ENCODE measurements at places on chromosomes 3 and 15. TPM values are rescaled to one million over a fixed set of nuclear protein-coding genes. Genes with fewer than 3 reads are reported as not detected.

- no peak for DNase-seq
Measured at GRCh38 chr3:86708893-86709292, 282.1 kb downstream of the VGLL3 start.

DNA sequence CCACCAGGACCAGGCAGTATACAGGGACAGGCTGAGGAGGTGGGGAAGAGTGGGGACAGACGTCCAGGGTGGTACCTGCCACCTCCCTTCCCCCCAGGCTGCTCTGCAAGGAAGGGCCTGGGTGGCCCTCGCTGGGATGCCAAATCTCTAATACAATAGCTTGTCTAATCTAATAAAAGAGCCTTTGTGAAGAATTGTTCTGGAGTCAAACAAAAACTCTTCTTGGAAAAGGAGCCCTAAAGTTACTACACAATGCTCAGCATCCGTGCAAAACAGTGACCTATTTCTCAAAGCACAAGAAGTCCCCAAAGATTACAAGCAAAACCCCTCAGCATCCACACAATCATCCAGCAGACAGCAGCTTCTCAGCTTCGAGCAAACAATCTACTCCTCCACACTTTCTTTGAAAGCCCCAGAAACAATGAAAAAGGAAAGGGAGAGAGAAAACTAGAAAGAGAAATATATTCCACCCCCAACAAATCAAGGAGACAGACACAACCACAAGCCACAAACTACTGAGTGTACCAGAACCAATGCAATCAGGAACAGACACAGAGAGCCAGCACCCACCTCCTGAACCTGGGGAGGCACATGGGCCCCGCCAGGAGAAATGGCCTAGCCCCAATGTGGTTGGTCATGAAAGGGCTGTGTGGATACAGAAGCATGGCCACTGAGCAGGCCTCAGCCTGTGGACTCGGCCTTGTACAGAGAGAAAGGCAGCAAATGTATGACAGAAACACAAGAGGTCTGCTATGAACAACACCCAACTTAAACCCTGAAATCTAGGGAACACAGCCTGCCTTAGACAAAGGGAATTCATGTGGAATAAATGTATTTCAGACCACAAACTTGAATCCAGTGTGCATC, 177.1 kb upstream of the CHRNA7 start:
- no peak for DNase-seq

GRCh38 chr3:195319060-195319459, 48.1 kb upstream of the XXYLT1 start:
- no peak for DNase-seq

DNA sequence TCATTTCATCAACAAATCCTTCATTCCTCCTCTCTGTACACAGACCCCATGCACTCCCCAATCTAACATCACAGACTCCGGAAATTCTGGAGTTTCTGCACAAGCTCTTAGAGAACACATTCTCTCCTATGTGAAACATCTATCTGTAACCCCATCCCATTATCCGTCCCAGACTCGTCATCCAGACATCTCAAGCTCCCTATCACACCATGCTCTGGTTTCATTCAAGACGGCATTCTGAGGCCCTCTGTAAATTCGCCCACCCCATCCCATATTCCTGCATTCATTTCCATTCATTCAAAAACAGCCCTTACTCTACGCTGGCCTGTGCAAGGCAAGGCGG, 575 bp downstream of the LEO1 start:
- DNase-seq: no peak

DNA sequence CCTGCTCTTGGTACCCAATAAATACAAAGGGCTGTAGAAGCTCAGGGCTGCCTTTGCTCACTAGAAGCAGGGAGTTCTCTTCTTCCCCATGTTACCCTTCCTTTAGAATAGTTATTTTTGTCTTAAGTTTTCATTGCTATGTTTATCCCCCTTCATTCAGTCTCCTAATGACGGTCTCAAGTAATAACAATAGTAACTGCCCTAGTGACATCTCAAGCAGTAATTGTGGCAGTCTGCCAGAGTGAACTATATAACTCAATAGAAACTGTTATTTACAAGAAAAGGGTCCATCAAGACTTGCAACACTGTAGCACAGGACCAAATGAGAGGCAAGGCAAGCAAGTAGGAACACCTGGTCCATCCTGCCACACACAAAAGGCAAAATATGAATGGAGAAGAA, 32.5 kb upstream of the SIN3A start:
- no peak for DNase-seq

GRCh38 chr3:108131475-108132134, 40.8 kb upstream of the CD47 start:
- no peak for DNase-seq

GRCh38 chr3:135487261-135487660, 478.3 kb upstream of the PPP2R3A start:
- no peak for DNase-seq

DNA sequence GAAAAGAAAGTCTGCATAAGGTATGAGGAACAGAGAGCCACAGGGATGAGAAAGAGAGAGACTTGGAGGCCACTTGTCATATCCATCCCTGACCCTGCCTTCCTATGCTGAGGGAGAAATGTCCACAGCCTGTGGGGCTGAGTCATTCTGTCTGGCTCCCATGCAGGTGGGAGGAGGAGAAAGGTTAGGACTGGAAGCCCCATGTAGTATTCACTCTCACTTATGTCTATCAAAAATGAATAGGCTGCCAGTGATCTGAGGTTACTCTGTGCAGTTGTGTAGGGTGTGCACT, 71.3 kb downstream of the RAB11A start:
- no peak for DNase-seq

GRCh38 chr3:169886671-169887070, 16.9 kb upstream of the LRRC31 start:
- no peak for DNase-seq

GRCh38 chr3:49119439-49119838, 1.2 kb downstream of the USP19 start:
- DNase-seq: no peak

GRCh38 chr3:188396251-188396650, 242.3 kb downstream of the LPP start:
- no peak for DNase-seq

GRCh38 chr3:197495999-197496745, 59.6 kb downstream of the BDH1 start:
- no peak for DNase-seq

DNA sequence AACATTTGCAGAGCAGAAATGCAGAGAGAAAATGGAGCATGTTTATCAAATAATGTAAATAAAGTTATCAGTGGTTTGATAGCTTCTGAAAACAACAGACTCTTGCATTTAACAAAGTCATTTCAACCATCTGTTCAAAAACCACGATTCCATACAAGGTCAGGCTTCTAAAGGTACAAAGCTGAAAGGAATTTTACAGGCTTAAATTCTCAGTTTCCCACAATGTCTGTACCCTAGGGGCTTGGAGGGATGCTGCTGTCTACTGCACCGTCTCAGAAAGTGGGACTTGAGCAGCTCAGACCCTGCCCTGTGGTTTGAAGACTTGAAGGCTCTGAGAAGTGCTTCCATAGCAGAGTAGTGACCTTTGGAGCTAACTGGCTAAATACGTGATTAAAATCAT, 30.4 kb upstream of the TM4SF1 start:
- no peak for DNase-seq

DNA sequence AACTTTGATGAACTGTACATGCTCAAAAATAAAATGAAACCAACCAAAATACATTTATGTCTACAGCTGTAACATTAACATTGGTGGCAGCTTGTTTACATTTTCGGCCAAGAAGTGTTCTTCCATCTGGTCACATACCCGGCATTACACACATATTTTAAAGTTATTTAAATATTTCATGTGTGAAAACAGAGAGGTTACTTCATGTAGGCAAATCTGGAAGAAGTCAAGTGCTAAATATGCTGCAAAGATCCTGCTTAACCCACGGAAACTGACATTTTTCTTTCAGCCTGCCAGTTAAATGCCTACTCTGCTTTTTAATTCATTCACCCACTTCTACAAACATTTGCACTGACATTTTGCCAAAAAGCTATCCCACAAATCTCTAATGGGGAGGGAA, 69.7 kb downstream of the MB21D2 start:
- DNase-seq: no peak

- no peak for DNase-seq
Measured at GRCh38 chr3:66385066-66385465, 115.8 kb downstream of the LRIG1 start.

DNA sequence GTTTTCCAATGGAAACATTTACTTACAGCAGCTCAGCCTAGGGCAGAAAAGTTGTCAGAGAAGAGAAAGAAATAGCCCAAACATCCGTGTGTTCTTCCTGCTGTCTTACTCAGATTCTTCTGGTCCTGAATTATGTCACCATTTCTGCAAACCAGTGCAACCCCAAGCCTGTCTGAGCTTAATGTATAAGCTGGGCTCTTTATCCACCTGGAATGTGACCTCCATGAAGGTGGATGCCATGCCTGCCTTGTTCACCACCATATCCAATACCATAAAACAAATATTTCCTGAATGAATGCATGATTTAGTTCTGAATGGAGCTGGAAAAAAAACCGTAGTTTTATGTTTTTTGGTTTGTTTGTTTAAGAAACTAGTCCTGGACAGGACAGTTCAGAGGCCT, 150.9 kb downstream of the RYR3 start:
- no peak for DNase-seq

PLCH1 gene
- 0.03 TPM for total RNA-seq

P2RY1 gene
- 0.08 TPM for total RNA-seq

EXD1 gene
- total RNA-seq: 0.15 TPM

- no peak for DNase-seq
Measured at GRCh38 chr3:8201886-8202285, 299.7 kb upstream of the LMCD1 start.

DNA sequence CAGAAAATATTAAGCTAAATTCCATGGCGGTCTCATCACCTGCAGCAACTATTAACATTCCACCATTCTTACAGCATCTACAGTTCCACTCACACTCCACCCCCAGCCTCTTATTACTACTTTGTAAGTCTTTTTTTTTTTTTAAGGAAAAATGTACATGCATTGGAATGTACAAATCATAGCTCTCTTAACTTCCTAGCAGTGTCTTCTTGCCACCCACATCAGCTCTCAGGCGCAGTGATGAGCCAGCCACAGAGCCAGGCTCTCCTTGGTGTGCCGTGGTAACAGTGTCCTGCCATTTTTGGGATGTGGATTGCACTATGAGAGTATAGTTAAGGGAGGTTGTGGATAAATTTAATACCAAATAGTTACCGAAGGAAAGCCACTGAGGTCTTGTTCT, 17.8 kb downstream of the ABHD17C start:
- DNase-seq: no peak

GRCh38 chr3:132622148-132622547, 25.1 kb downstream of the ACKR4 start:
- no peak for DNase-seq

Data from Panc1 (cell line).